Endothelial cell (in vitro differentiated cells): ENCODE measurements at places on chromosomes 3 and 15.

DNA sequence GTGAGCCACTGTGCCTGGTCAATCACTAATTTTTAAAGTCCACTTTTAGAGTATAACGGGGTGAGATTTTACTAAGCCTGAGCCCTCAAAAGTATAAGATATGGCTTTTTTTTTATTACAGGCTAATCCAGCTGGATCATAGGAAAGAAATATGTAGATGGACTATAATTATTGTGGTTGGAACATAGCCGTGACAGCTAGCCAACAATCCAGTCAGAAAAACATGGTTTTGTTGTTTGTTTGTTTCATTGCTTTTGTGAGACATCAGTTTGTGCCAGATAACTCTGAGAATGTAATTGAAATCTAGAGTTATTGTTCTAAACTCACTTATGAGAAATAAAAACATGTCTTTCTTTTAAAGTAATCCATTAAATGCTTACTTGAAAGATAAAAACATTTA is 37.3 kb upstream of the ATOSA start:
- no peak for DNase-seq

GRCh38 chr3:112096176-112096575 is 10.0 kb downstream of the C3orf52 start:
- DNase-seq: no peak

GRCh38 chr3:56800832-56801661 is 702 bp downstream of the ARHGEF3 start:
- DNase-seq: peak; percentile 4

GRCh38 chr15:69755551-69756310 is 303.1 kb downstream of the RPLP1 start:
- no peak for DNase-seq

GRCh38 chr15:29668120-29668602 is 154.1 kb downstream of the TJP1 start:
- DNase-seq: peak; percentile 81

GRCh38 chr15:61063875-61064320 is 165.2 kb downstream of the RORA start:
- DNase-seq: no peak

DNA sequence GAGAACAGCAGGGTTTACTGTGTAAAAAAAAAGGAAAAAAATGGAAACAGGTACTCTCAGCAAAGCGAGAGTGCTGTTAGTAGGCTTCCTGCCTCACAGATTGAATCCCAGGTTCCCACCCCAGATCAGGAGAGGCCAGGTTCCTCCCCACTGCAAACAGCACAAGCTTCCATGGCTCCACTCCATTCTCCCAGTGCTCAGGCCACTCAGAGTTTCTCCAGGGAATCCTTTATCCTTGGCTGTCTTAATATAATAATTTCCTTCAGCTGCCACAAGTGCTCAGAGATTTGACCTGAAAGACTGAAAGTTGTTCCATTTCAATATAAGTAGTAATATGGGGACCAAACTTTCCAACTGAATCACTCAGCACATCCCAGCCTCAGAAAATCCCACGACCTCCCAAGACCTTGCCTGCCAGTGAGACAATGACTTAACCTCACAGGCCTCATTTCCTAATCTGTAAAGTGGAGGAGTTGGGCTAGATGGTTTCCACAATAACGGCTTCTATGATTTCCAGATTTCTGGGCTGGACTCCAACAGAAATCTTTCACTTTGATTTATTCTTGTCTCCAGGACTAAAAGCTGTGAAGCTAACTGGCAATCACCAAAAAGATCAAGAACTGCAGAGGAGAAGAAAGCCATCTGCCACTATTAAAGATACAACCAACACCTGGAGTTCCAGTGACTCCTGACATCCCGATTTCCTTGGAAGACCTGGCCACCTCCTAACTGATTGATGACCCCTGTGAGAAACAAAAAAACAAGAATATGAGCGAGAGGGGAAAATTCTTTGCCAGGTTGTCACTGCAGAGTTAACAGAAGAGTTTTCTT is 289.5 kb downstream of the NEK10 start:
- DNase-seq: no peak

- no peak for DNase-seq
Measured at GRCh38 chr3:14471690-14472089, 68.5 kb downstream of the GRIP2 start.

GRCh38 chr3:189238071-189238470 is 66.3 kb downstream of the TPRG1 start:
- no peak for DNase-seq

GRCh38 chr15:80162059-80162554 is 9.3 kb downstream of the FAH start:
- no peak for DNase-seq

DNA sequence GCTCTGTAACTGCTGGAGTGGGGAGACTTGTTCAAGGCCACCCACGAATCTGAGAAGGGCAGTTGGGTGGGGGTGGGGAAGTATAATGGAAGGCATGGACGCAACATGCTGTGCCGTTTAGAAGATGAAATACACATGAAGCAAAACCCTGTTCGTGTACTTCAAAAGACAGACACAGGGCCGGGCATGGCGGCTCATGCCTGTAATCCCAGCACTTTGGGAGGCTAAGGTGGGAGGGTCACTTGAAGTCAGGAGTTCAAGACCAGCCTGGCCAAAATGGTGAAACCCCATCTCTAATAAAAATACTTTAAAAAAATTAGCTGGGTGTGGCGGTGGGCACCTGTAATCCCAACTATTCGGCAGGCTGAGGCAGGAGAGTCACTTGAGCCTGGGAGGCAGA is 36.9 kb upstream of the SFMBT1 start:
- DNase-seq: no peak

DNA sequence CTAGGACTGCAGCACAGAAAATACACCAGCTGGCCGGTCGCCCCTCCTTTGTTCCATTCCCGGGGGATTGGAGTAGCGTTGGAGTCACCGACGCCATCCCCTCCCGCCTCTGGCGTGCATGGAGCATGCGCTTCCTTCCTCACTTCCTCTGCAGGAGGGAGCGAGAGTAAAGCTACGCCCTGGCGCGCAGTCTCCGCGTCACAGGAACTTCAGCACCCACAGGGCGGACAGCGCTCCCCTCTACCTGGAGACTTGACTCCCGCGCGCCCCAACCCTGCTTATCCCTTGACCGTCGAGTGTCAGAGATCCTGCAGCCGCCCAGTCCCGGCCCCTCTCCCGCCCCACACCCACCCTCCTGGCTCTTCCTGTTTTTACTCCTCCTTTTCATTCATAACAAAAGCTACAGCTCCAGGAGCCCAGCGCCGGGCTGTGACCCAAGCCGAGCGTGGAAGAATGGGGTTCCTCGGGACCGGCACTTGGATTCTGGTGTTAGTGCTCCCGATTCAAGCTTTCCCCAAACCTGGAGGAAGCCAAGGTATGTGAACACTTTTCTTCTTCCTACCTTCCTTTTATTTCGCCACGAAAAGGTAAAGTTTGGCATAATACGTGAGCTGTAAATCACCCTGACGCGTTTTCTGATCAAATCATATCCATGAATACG is at the start of gene SCG3:
Gene SCG3, plus strand, starts transcription at position 201 of the 661 bp plus-strand sequence. Its CDS starts 253 bp downstream, at position 454.
- DNase-seq: peak; percentile 96

DNA sequence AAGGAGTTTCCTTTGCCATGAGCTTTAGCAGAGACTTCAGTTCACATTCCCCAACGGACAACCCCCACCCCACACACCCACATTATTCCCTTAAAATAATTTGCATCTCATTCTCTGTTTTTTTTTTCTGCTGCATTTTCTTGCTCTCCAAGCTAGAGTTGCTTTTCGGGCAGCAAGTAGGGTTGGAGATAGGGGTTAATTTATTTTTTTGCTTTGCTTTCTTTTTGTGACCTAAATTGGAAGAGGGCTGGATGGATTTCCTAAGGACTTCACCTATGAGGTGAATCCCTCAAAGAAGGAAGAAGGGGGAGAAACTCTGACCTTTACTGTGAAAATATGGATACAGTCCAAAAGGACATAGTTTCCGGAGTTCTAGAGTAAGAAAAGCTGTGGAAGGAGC is 6.6 kb downstream of the SOX2 start:
- DNase-seq: no peak

- DNase-seq: no peak
Measured at GRCh38 chr3:78483090-78483489, 1284.7 kb downstream of the ROBO1 start.

DNA sequence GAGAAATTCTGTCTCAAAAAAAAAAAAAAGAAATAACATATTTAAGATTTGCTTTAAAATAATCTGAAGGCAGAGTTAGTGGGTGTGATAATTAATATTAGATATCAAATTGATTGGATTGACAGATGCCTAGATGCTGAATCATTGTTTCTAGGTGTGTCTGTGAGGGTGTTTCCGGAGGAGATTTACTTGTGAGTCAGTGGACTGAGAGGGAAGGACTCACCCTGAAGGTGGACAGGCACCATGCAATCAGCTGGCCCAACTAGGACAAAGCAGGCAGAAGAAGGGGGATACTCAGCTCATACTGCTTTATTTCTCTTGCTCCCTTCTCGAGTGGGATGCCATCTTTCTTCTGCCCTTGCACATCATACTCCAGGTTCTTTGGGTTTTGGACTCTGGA is 16.7 kb upstream of the RPL24 start:
- no peak for DNase-seq

- no peak for DNase-seq
Measured at GRCh38 chr3:111676211-111677006, 81.3 kb upstream of the ZBED2 start.

GRCh38 chr3:49668414-49668797 is 5.7 kb upstream of the APEH start:
- no peak for DNase-seq

- DNase-seq: no peak
Measured at GRCh38 chr15:57251308-57251707, 125.0 kb upstream of the CGNL1 start.

- DNase-seq: no peak
Measured at GRCh38 chr15:91526424-91526823, 327.1 kb upstream of the SLCO3A1 start.

DNA sequence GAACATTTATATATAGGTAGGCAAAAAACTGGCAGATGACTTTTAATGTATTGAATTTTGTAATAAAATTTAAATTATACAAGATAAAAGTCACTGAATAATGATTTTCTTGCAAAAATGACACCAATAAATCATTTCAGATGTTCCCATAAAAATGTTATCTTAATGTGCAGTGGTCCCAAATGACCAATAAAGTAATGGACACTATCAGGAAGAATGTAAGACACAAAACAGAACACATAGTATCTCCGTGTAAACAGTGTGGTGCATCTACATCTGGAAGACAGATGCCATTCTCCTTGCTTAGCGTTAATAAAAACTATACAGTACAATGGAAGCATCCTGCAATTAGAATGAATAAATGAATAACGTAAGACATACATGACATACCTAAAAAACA is 41.5 kb downstream of the FGF7 start:
- no peak for DNase-seq

GRCh38 chr3:158739078-158739477 is 6.8 kb upstream of the RARRES1 start:
- no peak for DNase-seq

- DNase-seq: no peak
Measured at GRCh38 chr3:171867981-171868380, 24.8 kb downstream of the TMEM212 start.

GRCh38 chr3:158709666-158710083 is 22.6 kb downstream of the RARRES1 start:
- DNase-seq: no peak

DNA sequence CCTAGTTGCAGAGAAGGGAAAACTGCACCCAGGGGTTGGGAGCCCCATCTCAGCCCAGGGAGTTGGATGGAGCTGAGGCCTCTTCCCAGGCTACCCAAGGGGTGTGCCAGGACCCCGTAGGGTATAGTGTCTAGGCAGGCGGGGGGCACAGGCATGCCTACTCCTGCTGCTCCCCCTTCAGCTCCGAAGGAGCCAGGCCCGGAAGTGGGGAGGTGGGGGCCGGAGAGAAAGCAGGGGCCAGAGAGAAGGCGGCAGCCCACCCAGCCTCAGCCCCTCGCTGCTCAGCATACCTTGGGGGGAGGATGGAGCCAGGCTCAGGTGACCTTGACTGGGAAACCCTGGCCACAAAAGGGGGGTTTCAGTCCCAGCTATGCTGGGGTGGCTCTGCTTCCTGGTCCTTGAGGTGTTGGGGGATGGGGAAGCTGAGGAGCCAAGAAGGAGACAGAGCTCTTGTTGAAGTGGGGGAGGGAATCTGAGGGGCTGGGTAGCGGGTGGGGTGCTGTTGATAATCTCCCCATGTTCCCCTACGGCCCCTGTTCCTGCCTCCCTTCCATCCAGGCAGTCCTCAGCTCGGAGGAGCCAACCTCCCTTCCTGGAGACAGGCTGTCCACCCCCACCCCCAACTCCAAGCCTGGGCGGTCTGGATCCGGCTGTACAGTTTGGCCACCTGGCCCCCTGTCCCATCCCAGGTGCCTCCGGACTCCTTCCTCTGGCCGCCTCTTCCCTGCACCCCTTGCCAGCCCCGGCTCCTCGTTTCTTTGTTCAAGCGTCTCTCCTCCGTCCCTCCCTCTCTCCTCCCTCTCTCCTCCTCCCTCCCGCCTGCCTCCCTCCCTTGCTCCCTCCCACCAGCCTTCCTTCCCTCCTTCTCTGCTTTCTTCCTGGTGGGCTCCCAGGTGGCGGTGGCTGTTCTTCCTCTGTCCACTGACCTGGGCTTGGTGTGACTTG is 1.7 kb downstream of the SEMA3F start:
- DNase-seq: no peak

DNA sequence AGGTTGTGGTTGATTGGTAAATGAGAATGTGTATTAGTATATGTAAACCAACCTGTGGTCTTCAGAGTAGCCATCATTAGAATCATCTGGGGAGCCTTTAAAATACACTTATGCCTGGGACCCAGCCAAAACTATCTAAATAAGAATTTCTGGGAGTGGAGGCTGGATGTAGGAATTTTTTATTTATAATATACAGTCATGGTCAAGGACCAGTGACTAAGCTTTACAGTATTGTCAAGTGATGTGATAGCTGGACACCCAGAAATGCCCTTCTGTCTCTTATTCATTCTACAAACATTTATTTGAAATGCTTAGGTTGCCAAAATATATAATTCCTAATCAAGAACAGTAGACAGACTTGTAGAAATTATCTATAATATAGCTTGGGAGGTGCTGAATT is 132.2 kb downstream of the MBNL1 start:
- no peak for DNase-seq

GRCh38 chr3:133837487-133838295 is 32.1 kb downstream of the SRPRB start:
- no peak for DNase-seq

GRCh38 chr3:197901626-197902025 is 48.4 kb upstream of the RPL35A start:
- DNase-seq: no peak

DNA sequence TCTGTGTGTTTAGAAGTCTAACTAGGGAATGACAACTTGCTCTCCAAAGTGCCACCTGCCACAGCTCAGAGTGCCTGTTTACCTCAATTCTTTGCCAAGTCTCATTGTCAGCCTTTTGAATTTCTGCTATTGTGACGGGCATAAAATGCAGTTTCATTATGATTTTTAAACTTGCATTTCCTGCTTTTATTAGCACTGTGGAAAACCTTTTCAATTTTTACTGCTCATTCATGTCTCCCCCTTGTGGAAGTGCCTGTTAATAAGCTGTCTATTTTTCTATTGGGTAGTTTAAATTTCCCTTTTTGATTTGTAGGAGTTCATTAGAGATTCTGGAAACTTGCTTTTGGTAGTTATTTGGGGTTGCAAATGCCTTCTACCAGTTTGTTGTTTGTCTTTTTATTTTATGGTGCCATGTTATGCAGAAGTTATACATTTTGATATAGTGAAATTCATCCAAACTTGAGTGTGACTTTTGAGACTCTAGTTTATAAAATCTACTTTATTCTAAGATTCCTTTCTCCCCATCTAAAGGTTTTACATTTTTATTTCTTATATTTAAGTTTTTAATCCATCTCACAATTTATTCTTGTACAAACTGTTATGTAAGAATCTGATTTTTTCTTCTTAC is 53.9 kb upstream of the FRMD4B start:
- DNase-seq: no peak

- DNase-seq: no peak
Measured at GRCh38 chr3:105527535-105527934, 160.8 kb downstream of the ALCAM start.
